NCI-H460 (cell line): ENCODE measurements at places on chromosomes 6 and 20. TPM values are rescaled to one million over a fixed set of nuclear protein-coding genes. Genes with fewer than 3 reads are reported as not detected.

Gene COL21A1
- total RNA-seq, result not detected in 2 replicates

Gene SOBP
- total RNA-seq, result 0.59 and 1.6 TPM in 2 replicates

Gene SPATA25
- total RNA-seq, result 0.75 TPM in 1 of 2 replicates, not detected in the other

Gene ADGRF4
- 0.12 and 0.17 TPM in 2 replicates for total RNA-seq

Gene FNDC11
- total RNA-seq, result 0.05 TPM in 1 of 2 replicates, not detected in the other

Gene B4GALT5
- 16.4 TPM in 2 replicates for total RNA-seq
